ENCODE measurements at places on chromosomes 13 and 19.
A peak's percentile ranks its signal among the peaks of the same experiment; 100 is the strongest.

GRCh38 chr19:37243206-37243632 is 25.2 kb downstream of the ZNF383 start:
- H3K27me3 ChIP-seq = no peaks in the 10 kb centered on the region
- H3K36me3 ChIP-seq = peaks cover 48% of the 10 kb centered on the region
- H3K27ac ChIP-seq = no peak overlapping the region
- no peak for DNase-seq
- no peak overlapping the region for H3K4me3 ChIP-seq
- no peaks in the 10 kb centered on the region for H3K4me1 ChIP-seq

DNA sequence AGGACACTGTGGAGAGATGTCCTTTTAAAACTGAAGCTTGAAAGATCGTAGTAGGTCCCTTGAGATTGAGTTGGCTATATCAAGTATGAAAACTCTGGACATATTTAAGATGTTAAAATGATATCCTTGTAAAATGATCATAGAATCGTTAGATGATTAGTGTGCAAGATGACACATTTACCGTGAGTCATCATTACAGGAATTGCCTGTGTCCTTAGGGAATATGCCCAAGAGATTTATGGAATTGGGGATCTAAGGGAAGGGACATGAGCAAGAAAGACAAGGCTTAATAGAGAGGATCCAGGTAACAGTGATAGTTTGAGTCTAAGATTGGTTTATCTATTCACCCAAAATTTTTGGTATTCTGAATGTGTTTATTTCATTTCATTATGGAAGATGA is 233.7 kb downstream of the GPC5 start:
- no peak overlapping the region for H3K4me3 ChIP-seq
- H3K27ac ChIP-seq = no peak overlapping the region
- H3K27me3 ChIP-seq = no peaks in the 10 kb centered on the region
- H3K36me3 ChIP-seq = no peaks in the 10 kb centered on the region
- H3K4me1 ChIP-seq = no peaks in the 10 kb centered on the region
- no peak for DNase-seq

- peaks cover 21% of the 10 kb centered on the region for H3K36me3 ChIP-seq
- peaks cover 6% of the 10 kb centered on the region for H3K27me3 ChIP-seq
- no peak for DNase-seq
- H3K27ac ChIP-seq = no peak within 1 kb of the TSS
- no peak within 1 kb of the TSS for H3K4me3 ChIP-seq
Observed at GRCh38 chr19:35041548-35042055, at the start of gene HPN. Gene HPN, plus strand, starts transcription at chr19:35041721. Its CDS starts 786 bp downstream, at chr19:35042507.

DNA sequence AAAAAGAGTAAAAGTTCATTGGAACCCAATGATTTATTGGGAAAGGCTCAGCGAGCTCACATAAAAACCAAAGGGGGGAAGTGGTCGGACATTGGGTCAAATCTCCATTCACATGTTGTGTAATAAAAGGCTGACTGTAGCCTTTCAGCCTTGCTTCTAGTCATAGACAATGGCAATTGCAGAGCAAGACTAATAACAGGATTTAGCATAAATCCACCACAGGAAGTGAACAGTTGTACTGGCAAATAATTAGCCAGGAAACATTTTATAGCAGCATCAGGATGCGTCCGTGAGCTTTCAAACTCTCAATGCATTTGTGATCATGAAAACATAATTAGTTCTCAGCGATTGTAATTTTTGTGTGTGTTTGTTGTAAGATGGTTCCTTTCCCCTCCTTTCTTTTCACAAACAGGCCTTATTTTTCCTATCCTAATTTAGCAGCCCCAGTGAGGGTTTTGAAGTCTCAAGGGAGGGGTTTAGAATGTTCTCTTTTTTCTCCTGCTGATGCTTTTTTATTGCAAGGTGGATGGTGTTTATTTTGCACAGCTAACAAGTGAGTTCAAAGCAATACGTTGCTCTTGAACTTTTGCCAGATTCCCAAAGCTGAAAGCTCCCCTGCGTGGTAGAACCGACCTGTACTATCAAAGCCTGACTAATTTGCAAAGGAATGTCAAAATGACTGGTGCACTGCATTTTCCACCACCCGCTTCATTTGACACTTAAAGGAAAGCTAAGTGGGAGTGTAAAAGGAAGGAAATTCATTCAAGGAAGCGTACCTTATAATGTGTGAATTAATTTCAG is 105.6 kb downstream of the SPRY2 start:
- no peaks in the 10 kb centered on the region for H3K36me3 ChIP-seq
- no peaks in the 10 kb centered on the region for H3K4me1 ChIP-seq
- H3K27me3 ChIP-seq = no peaks in the 10 kb centered on the region
- H3K4me3 ChIP-seq = no peak overlapping the region
- peak; percentile 20 for DNase-seq

GRCh38 chr19:5178841-5179240 is 161.8 kb downstream of the PTPRS start:
- H3K36me3 ChIP-seq = no peaks in the 10 kb centered on the region
- H3K4me3 ChIP-seq = no peak overlapping the region
- no peak for DNase-seq
- peaks cover 11% of the 10 kb centered on the region for H3K4me1 ChIP-seq

GRCh38 chr13:85223883-85224656 is 575.1 kb downstream of the SLITRK6 start:
- no peaks in the 10 kb centered on the region for H3K27me3 ChIP-seq
- no peak overlapping the region for H3K27ac ChIP-seq
- no peaks in the 10 kb centered on the region for H3K4me1 ChIP-seq
- no peaks in the 10 kb centered on the region for H3K36me3 ChIP-seq
- H3K4me3 ChIP-seq = no peak overlapping the region
- DNase-seq = no peak

DNA sequence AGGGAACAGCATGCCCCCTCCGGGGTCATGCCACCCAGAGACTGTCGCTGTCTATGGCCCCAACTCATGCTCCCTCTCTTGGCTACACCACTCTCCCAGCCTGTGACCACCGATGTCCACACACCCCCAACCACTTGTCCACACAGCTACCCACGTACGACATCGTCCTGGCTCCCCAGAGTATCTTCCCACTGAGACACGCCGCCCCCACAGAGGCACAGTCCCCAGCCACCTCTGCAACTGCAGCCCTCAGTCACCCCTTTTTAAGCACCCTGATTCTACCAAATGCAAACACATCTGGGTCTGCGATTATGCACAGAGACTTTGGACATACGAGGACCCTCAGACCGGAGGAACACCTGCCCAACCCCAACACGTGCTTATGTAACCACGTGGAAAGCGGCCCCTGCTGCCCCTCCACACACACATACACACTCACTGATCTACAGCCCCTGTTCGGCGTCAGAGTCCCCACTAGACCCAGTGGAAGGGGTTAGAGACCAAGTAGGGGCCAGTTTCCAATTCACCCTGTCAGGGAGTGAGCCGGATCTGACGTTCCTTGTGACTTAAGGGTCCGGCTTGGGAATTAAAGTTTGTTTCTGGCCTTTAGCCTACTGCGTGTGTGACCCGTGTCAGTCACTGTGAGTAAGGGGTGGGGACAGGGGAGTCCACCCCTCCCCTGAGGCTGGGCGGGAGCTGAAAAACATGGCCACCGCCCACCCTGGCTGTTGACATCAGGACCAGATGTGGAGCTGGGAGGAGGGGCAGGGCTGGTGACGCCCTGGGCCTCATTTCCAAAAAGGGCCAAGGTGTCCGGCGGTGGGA is 11.9 kb upstream of the AXL start:
- H3K36me3 ChIP-seq = peaks cover 3% of the 10 kb centered on the region
- no peak for DNase-seq
- H3K4me3 ChIP-seq = no peak overlapping the region
- no peak overlapping the region for H3K27ac ChIP-seq
- H3K27me3 ChIP-seq = no peaks in the 10 kb centered on the region
- no peaks in the 10 kb centered on the region for H3K4me1 ChIP-seq

- H3K27ac ChIP-seq = no peak overlapping the region
- no peaks in the 10 kb centered on the region for H3K27me3 ChIP-seq
- no peak for DNase-seq
- peaks cover 14% of the 10 kb centered on the region for H3K4me1 ChIP-seq
- H3K4me3 ChIP-seq = no peak overlapping the region
- H3K36me3 ChIP-seq = no peaks in the 10 kb centered on the region
Observed at GRCh38 chr13:40398065-40398464, 268.4 kb downstream of the FOXO1 start.

GRCh38 chr13:39410096-39410901 is 192.7 kb downstream of the LHFPL6 start:
- no peak for DNase-seq
- H3K4me3 ChIP-seq = no peak overlapping the region
- no peak overlapping the region for H3K27ac ChIP-seq
- H3K4me1 ChIP-seq = no peaks in the 10 kb centered on the region

GRCh38 chr19:33436360-33437345 is 63.1 kb downstream of the CEBPG start:
- no peaks in the 10 kb centered on the region for H3K27me3 ChIP-seq
- peaks cover 41% of the 10 kb centered on the region for H3K4me1 ChIP-seq
- H3K36me3 ChIP-seq = peaks cover 28% of the 10 kb centered on the region
- H3K27ac ChIP-seq = no peak overlapping the region

DNA sequence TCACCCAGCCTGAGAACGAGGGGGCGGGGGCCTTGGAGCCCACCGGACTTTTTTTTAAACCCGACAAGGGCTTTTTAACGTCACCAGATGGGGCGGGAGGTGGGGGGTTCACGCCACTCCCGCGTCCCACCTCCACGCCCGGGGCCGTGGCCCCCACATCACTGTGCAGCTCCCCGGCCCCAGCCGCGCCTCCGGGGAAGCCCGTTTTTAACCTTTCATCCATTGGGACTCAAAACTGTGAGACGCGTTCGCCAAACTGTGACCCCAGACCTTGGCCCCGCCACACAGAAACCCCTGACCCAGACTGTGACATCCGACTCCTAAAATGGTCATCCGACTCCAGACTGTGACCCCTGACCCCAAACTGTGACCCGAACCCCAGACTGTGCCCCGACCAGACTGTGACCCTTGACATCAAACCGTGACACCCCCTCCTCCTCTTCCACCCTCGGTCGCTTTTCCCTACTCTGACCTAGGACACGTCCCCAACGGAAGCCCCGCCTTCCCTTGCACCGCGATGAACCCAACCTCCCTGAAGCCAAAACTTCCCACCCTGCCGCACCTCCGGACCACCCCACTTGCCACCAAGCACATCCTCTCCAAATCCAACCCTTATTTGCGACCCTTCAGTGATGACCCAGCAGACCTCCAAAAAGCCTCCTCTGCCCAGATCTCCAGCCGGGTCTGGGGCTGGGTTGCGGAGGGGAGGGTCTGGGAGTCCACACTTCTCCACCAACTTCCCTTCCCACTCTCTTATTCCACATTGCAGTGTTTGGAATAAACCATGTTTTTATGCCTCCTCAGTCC is 1.5 kb upstream of the GRWD1 start:
- H3K4me3 ChIP-seq = peak overlapping the region; percentile 96
- H3K4me1 ChIP-seq = peaks cover 25% of the 10 kb centered on the region
- peak overlapping the region; percentile 98 for H3K27ac ChIP-seq
- H3K36me3 ChIP-seq = peaks cover 32% of the 10 kb centered on the region
- DNase-seq = no peak

DNA sequence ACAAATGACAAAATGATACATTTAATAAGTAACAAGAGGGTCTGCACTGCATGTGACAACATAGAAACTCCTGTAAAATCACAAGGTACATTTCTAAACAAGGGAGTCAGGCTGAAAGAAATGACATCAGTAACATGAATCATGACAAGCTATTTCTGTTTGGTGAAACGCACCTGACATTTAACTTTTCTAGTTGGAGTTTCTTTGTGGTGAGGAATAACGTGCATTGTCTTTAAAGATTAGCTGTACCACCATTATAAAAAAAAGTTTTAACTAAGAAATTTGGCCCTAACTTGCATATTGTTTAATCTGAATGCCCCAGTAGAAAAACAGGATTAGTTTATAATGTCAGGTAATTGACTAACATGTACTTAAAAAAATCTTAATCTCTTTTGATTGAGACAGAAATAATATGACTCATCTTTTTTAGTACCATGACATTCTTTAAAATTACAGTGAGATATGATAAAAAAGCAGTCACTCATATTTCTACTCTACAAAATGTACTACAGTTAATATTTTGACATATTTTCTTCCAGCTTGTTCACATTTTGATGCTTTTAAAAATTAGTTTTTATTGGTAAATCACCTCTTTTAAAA is 418.2 kb downstream of the KLF12 start:
- H3K27ac ChIP-seq = no peak overlapping the region
- DNase-seq = no peak
- no peaks in the 10 kb centered on the region for H3K27me3 ChIP-seq
- no peaks in the 10 kb centered on the region for H3K4me1 ChIP-seq

GRCh38 chr13:24893863-24894262 is 129.9 kb downstream of the RNF17 start:
- H3K36me3 ChIP-seq = peaks cover 45% of the 10 kb centered on the region
- no peaks in the 10 kb centered on the region for H3K27me3 ChIP-seq
- H3K27ac ChIP-seq = no peak overlapping the region
- no peak for DNase-seq
- H3K4me1 ChIP-seq = no peaks in the 10 kb centered on the region

DNA sequence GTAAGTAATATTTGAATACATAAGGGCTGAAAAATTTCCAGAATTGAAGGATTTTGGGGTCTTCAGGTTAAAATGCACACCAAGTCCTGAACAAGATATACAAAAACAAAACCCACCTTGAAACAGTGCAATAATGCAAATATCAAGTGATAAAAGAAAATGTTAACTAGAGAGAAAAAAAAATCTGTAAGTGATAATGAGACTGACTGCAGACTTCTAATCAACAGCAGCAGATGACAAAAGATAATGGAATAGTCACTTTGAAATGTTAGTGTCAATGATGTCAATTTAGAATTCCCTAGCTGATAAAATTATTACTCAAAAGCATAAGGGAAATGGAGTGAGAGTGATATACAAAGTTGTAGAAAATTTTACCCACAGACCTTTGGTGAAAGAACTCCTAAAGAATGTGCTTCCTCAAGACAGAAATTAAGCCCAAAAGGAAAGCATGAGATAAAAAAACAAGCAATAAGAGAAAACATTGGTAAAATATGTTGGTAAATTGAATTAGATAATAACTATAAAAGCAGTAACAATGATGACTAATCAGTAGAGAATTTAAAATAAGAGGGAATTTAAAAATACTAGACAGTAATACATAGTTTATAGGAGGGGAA is 12.4 kb upstream of the DGKH start:
- no peak for DNase-seq
- no peak overlapping the region for H3K27ac ChIP-seq
- H3K4me3 ChIP-seq = no peak overlapping the region
- peaks cover 11% of the 10 kb centered on the region for H3K4me1 ChIP-seq

GRCh38 chr13:99062593-99062992 is 84.7 kb upstream of the DOCK9 start:
- H3K27ac ChIP-seq = peak overlapping the region; percentile 22
- H3K4me1 ChIP-seq = peaks cover 5% of the 10 kb centered on the region
- no peak overlapping the region for H3K4me3 ChIP-seq
- H3K36me3 ChIP-seq = no peaks in the 10 kb centered on the region

GRCh38 chr13:101730420-101731000 is 278.0 kb downstream of the ITGBL1 start:
- no peaks in the 10 kb centered on the region for H3K4me1 ChIP-seq
- H3K36me3 ChIP-seq = no peaks in the 10 kb centered on the region
- H3K27ac ChIP-seq = no peak overlapping the region
- DNase-seq = no peak
- H3K4me3 ChIP-seq = no peak overlapping the region

GRCh38 chr13:65310663-65311328 is 1919.3 kb downstream of the PCDH9 start:
- H3K27ac ChIP-seq = no peak overlapping the region
- no peaks in the 10 kb centered on the region for H3K36me3 ChIP-seq
- H3K27me3 ChIP-seq = no peaks in the 10 kb centered on the region
- no peaks in the 10 kb centered on the region for H3K4me1 ChIP-seq
- DNase-seq = no peak
